ENCODE measurements at places on chromosomes 2 and 18.

- H3K4me3 ChIP-seq: no peak overlapping the region
- peaks cover 16% of the 10 kb centered on the region for H3K36me3 ChIP-seq
- no peak for DNase-seq
- H3K27me3 ChIP-seq: peaks cover 7% of the 10 kb centered on the region
Observed at GRCh38 chr2:19176172-19176852, 182.1 kb downstream of the OSR1 start.

DNA sequence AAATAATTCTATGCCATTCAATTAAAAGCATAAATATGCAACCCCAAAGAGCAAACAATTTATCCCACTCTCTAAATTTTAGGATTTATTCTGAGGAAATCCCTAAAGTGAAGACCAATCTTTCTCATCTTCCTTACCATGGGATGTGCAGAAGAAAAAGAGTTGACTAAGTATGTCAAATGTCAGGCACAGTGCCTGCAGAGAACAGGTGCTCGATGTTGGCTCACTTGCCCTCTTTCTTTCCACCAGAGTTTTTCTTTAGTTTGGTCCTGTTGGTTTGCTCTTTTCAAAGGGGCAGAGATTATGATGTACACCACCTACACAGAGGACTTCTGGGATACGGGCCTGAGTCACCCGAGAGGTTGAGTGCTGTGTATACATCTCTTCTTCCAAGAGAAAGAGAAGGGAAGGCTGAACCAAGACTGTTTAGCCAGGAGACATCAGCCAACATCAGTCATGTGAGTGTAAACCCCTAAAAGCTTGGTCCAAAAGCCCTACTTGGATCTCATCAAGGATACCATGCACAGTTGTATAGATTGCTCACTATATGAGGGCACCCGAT, 51.7 kb downstream of the SUMO1 start:
- no peaks in the 10 kb centered on the region for H3K36me3 ChIP-seq
- no peak for DNase-seq
- no peak overlapping the region for H3K27ac ChIP-seq
- no peak overlapping the region for H3K4me3 ChIP-seq
- H3K4me1 ChIP-seq: peaks cover 14% of the 10 kb centered on the region

DNA sequence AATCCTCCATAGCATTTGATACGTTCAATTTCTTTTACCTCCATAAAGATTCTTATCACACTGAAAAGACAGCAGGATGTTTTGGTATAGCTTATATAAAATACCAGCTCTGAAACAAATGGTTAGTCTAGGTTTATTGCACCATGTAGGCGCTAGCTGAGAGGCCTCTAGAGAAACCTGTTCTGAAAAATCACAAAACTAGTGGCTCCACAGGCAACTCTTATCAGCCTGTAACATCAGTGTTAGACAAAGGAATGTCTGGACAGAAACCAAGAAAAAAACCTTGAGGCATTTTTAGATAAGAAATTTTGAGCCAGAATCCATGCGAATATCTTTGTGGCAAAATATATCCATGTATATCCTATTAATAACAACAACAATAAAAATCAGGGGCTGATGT, 440.4 kb upstream of the MAP2 start:
- DNase-seq: no peak
- no peak overlapping the region for H3K27ac ChIP-seq
- no peaks in the 10 kb centered on the region for H3K27me3 ChIP-seq

DNA sequence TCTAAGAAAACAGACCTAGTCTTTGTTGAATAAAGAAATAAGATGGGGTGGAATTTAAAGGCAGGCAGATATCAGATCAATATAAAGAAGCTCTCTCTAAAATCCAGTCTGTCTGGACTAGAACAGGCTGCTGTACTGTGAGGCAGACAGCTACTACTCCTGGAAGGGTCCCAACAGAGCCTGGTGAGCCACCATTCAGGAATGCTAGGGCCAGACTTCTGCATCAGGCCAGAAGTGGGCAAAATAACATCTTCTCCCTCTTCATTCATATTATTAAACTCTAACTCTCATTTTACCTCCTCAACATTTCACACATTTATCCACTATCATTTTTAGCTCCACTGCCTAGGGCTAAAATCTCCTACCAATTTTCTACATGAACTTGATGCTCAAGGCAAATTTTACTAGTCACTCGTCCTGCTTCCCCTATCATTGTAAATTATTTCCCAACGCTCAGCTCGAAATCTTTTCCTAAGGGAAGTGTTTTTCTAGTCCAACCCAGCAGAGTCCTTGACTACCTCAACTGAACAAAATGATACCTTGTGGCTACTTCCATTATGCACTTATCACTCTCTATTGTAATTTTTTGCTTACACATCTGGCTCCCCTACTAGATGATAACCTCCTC, 45.2 kb upstream of the GLS start:
- peaks cover 1% of the 10 kb centered on the region for H3K4me1 ChIP-seq
- H3K27ac ChIP-seq: peak overlapping the region; percentile 14
- no peak overlapping the region for H3K4me3 ChIP-seq
- DNase-seq: no peak
- peaks cover 4% of the 10 kb centered on the region for H3K36me3 ChIP-seq
- H3K27me3 ChIP-seq: peaks cover 6% of the 10 kb centered on the region

- H3K27ac ChIP-seq: peak overlapping the region; percentile 5
- H3K27me3 ChIP-seq: peaks cover 11% of the 10 kb centered on the region
- DNase-seq: no peak
Observed at GRCh38 chr18:63181706-63182309, 137.8 kb downstream of the BCL2 start.

DNA sequence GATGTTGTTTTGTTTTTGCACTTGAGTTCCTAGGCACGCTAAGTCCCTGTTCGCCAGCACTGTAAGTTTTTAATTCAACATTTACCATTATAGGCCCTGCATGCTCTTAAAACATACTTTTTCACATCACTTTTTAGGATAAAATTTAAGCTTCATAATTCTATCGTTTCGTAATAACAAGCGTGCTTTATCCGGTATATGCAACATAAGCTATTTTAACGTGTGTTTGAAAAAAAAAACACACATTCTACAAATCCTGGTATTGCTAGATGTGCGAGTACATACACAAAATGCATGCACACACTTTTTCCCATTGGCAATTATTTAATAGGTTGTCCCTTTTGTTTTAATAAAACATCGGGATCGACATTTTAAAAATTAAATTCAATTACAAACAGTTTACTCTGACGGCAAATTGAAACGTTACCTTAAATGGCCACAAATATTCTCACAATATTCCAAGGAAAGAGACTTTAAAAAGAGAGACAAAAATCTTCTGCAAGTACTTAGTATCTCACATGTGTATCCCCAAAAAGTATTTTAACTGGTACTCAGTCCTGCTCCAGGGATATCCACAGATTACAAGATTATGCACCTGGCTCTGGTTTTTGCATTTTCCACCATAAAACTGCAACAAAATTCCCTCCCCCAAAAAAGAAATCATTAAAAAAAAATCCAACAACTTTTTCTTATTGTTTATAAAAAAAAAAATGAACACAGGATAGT, 1.0 kb upstream of the TCF4 start:
- H3K4me3 ChIP-seq: peak overlapping the region; percentile 97
- peak overlapping the region; percentile 95 for H3K27ac ChIP-seq
- no peaks in the 10 kb centered on the region for H3K36me3 ChIP-seq
- DNase-seq: no peak
- no peaks in the 10 kb centered on the region for H3K27me3 ChIP-seq
- H3K4me1 ChIP-seq: peaks cover 30% of the 10 kb centered on the region

DNA sequence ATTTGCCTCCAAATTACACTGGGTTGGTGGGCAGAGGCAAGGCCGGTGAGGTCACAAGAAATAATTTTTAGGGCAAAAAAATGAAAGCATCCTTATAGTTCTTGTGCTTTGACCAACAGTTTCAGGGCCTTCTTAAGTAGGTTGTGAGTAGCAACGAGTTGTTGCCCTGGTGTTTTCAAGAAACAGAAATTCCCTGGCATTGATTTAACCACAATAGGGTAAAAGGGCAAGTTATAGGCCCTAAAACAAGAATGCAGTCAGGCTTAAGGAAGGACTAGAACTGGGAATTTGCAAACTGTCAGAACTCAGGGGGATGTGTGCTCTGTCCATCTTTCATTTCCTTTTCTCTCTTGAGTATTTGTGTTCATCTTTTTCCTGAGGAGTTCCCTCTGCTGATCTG, 46.1 kb upstream of the STPG4 start:
- peaks cover 39% of the 10 kb centered on the region for H3K4me1 ChIP-seq
- no peak for DNase-seq
- no peak overlapping the region for H3K4me3 ChIP-seq
- no peak overlapping the region for H3K27ac ChIP-seq
- H3K27me3 ChIP-seq: peaks cover 7% of the 10 kb centered on the region
- H3K36me3 ChIP-seq: no peaks in the 10 kb centered on the region

DNA sequence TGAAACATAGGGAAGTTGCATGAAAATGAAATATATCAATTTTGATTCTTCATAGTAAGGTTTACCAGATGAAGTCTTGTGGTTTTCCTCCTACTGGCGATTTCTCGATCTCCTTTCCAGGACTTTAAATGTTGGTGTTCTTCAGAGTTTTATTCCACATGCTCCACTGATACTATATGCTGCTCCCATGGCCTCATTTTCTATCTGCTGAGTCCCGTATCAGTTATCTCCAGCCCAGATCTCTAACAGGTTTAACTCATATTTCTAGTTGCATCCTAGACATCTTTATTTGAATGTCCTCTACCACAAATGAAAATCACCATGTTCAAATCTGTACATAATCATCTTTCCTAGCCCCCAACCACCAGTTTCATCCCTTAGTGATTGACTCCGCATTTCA, 71.8 kb downstream of the COX7A2L start:
- no peaks in the 10 kb centered on the region for H3K27me3 ChIP-seq
- H3K4me3 ChIP-seq: no peak overlapping the region
- H3K36me3 ChIP-seq: peaks cover 45% of the 10 kb centered on the region
- H3K27ac ChIP-seq: no peak overlapping the region

- no peak for DNase-seq
- H3K27ac ChIP-seq: peak overlapping the region; percentile 47
- no peak overlapping the region for H3K4me3 ChIP-seq
- H3K36me3 ChIP-seq: no peaks in the 10 kb centered on the region
- H3K4me1 ChIP-seq: peaks cover 20% of the 10 kb centered on the region
Observed at GRCh38 chr2:119402645-119403560, 28.8 kb upstream of the TMEM37 start.

DNA sequence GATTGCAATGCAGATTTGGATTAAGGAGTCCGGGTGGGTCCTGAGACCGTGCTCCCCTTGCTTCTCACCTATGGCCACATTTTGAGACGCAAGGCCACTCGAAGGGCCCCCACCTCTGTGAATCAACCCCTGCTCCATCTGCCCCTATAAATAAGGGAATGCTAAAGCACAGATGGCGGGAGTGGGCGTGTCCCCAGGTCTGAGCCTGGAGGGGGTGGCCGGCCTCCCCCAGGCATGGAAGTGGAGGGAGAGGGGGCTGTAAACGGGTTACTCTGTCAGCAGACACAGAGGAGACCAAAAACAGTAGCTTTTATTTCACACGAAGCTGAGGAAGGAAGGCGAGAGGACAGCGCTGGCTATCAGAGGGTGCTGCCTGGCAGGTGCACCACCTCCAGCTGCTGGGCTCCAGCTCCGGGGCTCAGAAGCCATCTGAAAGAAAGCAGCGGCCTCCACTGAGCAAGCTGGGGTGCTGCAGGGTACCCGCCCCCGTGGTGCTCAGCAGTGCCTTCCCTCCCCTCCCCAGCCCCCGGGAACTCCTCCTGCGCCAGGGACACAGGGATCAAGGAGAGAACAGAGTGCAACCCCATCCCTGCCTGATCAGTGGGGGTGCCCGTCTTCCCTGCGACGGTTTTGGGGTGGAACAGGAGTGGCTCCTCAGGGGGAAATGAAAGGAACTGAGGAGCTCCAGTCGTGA, 56.7 kb upstream of the RAB6C start:
- H3K27ac ChIP-seq: no peak overlapping the region
- H3K4me1 ChIP-seq: peaks cover 6% of the 10 kb centered on the region
- peak; percentile 23 for DNase-seq
- peak overlapping the region; percentile 74 for H3K4me3 ChIP-seq

- no peak overlapping the region for H3K4me3 ChIP-seq
- peaks cover 39% of the 10 kb centered on the region for H3K4me1 ChIP-seq
- peaks cover 10% of the 10 kb centered on the region for H3K27me3 ChIP-seq
- no peaks in the 10 kb centered on the region for H3K36me3 ChIP-seq
Observed at GRCh38 chr18:78724214-78724914, 255.3 kb upstream of the SALL3 start.

GRCh38 chr2:223692191-223692947, 90.2 kb upstream of the SCG2 start:
- no peaks in the 10 kb centered on the region for H3K36me3 ChIP-seq
- peak; percentile 20 for DNase-seq
- no peaks in the 10 kb centered on the region for H3K27me3 ChIP-seq
- no peak overlapping the region for H3K4me3 ChIP-seq

DNA sequence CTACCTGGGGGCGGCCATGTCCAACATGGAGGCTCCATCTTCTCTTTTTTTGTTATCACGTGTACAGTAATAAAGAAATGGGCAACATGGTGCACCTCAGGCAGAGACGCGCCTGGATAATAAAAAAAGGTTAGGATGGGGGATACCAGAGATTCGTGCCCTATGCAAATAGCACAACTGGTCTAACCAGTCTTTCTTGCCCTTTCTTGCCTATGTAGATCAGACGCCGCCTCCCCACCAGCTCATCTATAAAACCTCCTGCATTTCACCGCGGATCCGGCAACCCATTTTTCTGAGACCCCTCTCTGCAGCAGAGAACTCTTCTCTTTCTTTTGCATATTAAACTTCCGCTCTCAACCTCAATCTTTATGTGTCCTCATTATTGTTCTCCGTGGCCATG, 68.7 kb downstream of the MYL12B start:
- no peak overlapping the region for H3K4me3 ChIP-seq
- H3K27ac ChIP-seq: no peak overlapping the region
- peaks cover 3% of the 10 kb centered on the region for H3K27me3 ChIP-seq
- no peaks in the 10 kb centered on the region for H3K4me1 ChIP-seq

- peaks cover 9% of the 10 kb centered on the region for H3K36me3 ChIP-seq
- peaks cover 4% of the 10 kb centered on the region for H3K27me3 ChIP-seq
- H3K4me1 ChIP-seq: peaks cover 67% of the 10 kb centered on the region
- H3K27ac ChIP-seq: peak overlapping the region; percentile 77
- peak; percentile 54 for DNase-seq
Observed at GRCh38 chr2:221569871-221570270, 2.2 kb downstream of the EPHA4 start.

- DNase-seq: no peak
- no peak overlapping the region for H3K27ac ChIP-seq
- H3K27me3 ChIP-seq: peaks cover 32% of the 10 kb centered on the region
- no peak overlapping the region for H3K4me3 ChIP-seq
- peaks cover 12% of the 10 kb centered on the region for H3K4me1 ChIP-seq
Observed at GRCh38 chr2:46812361-46813019, 103.1 kb downstream of the MCFD2 start.

- no peak overlapping the region for H3K27ac ChIP-seq
- no peaks in the 10 kb centered on the region for H3K36me3 ChIP-seq
- no peak for DNase-seq
- peaks cover 24% of the 10 kb centered on the region for H3K4me1 ChIP-seq
- H3K4me3 ChIP-seq: peak overlapping the region; percentile 41
- H3K27me3 ChIP-seq: peaks cover 13% of the 10 kb centered on the region
Observed at GRCh38 chr18:74082742-74083556, 64.7 kb downstream of the FBXO15 start.

- no peaks in the 10 kb centered on the region for H3K27me3 ChIP-seq
- H3K4me1 ChIP-seq: peaks cover 72% of the 10 kb centered on the region
- H3K27ac ChIP-seq: no peak overlapping the region
- no peak for DNase-seq
- no peaks in the 10 kb centered on the region for H3K36me3 ChIP-seq
Observed at GRCh38 chr18:25181993-25182392, 170.0 kb downstream of the ZNF521 start.

GRCh38 chr2:11842336-11842735, 95.9 kb downstream of the LPIN1 start:
- no peak overlapping the region for H3K27ac ChIP-seq
- no peak for DNase-seq
- H3K27me3 ChIP-seq: peaks cover 5% of the 10 kb centered on the region
- H3K4me1 ChIP-seq: no peaks in the 10 kb centered on the region
- no peak overlapping the region for H3K4me3 ChIP-seq

Data from nephron progenitor cell (in vitro differentiated cells).